ENCODE measurements at places on chromosomes 1 and 21.

- no peak for DNase-seq
These were observed 34.3 kb downstream of the SMG7 start for GRCh38 chr1:183506561-183506960.

- no peak for DNase-seq
These were observed 5.8 kb downstream of the MYCL start for GRCh38 chr1:39895731-39896480.

DNA sequence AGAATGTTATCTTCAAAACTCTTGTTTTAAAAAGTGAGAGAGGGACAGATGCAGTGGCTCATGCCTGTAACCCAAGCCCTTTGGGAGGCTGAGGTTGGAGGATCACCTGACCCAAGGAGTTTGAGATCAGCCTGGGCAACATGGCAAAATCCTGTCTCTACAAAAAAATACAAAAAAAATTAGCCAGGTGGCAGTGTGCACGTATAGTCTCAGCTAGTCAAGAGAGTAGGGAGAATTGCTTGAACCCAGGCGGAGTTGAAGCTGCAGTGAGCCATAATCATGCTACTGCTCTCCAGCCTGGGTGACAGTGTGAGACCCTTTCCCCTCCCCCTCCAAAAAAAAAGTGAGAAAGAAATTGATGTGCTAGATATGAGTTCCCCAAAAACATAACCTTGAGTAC lies 131.0 kb downstream of the KCNT2 start:
- no peak for DNase-seq

DNA sequence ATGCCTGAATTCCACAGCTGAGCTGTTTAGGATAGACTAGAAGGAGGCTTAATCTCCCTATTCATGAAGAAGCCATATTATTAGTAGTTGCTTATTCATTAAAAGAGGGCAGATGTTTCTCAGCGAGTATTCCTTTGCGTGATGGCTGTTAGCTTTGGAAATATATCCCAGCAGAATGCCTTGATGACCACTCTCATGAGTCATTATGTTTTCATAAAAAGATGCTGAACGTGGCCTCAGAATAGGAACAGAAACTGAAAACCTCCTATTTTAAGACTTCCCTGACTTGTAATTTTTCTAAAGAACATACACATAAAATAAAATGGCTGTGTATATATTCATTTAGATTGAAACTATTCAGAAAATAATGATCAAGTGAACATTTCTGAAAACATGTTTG lies 9.6 kb upstream of the PLA2G4A start:
- peak; percentile 86 for DNase-seq

DNA sequence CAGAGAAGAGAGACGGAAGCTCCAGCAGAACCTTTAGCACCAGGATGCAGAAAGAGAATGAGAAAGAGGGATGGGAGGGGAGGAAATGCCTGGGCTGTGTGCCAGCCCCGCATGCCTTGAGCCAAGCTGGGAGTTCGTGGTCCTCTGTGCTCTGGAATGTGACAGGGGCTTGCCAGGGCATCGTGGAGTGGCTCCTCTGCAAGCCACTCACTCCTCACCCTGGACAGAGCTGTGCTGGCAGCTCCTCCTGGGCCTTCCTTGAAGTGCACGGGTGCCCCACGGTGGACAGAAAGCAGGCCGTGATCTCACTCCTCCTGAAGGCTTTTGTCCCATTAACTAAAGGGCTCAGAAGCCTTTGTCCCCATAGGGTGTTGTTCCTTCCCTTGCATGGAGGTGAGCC lies 34.8 kb upstream of the PRELP start:
- peak; percentile 59 for DNase-seq

DNA sequence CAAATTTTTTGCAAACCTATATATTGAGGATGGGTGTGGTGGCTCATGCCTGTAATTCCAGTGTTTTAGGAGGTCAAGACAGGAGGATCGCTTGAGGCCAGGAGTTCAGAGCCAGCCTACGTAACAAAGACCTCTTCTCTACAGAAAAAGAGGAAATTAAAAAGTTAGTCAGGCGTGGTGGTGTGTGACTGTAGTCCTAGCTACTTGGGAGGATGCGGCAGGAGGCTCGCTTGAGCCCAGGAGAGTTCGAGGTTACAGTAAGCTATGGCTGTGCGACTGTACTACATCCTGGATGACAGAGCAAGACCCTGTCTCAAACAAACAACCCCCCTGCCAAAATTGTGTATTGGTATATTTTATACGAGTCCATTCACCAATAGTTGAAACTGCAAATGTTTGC lies 589.7 kb downstream of the DPYD start:
- DNase-seq = no peak

DNA sequence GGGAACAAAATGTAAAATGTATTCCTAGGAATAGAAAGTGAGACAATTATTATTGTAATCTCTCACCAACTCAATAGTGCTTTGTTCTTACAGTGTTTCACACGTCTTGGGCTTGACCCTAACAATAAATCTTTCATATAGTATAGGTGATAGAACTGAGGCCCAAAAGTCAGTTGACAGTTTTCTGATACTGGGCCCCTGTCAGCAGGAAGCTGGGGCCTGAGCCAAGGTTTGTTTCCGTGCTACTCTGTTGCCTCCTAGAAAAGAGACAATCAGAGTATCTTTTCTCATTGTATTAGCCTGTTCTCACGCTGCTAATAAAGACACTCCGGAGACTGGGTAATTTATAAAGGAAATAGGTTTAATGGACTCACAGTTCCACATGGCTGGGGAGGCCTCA lies 5.0 kb downstream of the RRP1B start:
- DNase-seq = no peak

- DNase-seq = no peak
These were observed 45.4 kb downstream of the SLC45A1 start for GRCh38 chr1:8363186-8363766.

GRCh38 chr1:178267646-178268094 lies 173.8 kb downstream of the RASAL2 start:
- peak; percentile 33 for DNase-seq

DNA sequence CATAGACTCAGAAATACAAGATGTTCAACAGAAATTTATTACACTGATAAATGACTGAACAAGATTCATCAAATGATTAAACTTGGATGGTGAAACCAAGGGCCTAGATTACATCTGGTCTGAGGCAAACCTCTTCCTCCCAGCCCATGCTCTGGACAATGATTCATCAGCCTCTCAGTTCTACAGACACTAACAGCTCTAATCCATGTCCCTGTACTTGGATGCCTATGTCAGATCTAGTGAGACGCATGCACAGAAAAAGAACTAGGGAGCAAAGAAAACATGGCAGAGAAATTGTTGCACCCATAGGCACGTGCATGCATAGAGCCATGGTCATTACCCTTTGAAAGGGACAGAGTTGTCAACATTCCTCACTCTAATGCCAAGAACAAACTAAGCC lies 250.1 kb downstream of the KCNH1 start:
- peak; percentile 46 for DNase-seq

GRCh38 chr1:53285546-53285945 lies 42.3 kb downstream of the LRP8 start:
- no peak for DNase-seq

GRCh38 chr21:14591882-14592281 lies 45.8 kb upstream of the SAMSN1 start:
- peak; percentile 88 for DNase-seq

DNA sequence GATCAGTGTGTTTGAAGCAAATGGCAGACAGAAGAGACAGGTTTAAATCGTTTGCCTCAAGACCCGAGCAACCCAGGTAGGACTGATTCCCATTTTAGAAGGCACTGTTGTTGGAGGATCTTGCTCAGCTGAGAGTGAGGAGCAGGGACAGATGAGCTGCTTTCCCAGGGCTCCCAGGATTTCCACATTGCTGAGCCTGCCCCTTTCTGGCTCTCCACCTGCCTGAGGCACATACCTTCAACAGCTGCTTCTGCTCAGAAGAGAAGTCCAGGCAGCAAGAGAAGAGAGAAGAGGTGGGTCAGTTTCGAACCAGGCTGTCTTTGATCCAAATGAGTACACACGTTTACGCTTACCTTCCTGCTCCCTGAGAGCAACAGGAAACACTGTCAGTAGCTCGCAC lies 5.7 kb downstream of the TNNT2 start:
- DNase-seq = no peak

- DNase-seq = peak; percentile 6
These were observed 416.7 kb downstream of the LRRIQ3 start for GRCh38 chr1:73781251-73781650.

- no peak for DNase-seq
These were observed 20.8 kb downstream of the HYI start for GRCh38 chr1:43432907-43433306.

DNA sequence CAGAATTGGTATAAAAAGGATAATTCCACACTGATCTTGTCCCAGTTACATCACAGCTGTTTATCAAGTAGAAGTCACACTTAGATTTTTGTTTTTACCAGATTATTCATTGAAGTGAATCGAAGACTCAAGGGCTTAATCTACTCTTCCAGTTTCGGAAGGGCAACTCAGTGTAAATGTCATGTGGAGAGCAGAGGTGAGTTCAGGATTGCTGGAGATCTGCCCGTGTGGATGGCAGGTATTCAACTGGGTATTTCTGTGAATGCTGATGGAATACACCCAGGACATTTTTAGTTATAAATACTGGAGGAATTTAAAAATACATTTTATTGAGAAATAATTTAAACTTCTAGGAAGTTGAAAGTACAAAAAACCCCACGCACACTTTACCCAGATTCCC lies 19.4 kb downstream of the CC2D1B start:
- no peak for DNase-seq

DNA sequence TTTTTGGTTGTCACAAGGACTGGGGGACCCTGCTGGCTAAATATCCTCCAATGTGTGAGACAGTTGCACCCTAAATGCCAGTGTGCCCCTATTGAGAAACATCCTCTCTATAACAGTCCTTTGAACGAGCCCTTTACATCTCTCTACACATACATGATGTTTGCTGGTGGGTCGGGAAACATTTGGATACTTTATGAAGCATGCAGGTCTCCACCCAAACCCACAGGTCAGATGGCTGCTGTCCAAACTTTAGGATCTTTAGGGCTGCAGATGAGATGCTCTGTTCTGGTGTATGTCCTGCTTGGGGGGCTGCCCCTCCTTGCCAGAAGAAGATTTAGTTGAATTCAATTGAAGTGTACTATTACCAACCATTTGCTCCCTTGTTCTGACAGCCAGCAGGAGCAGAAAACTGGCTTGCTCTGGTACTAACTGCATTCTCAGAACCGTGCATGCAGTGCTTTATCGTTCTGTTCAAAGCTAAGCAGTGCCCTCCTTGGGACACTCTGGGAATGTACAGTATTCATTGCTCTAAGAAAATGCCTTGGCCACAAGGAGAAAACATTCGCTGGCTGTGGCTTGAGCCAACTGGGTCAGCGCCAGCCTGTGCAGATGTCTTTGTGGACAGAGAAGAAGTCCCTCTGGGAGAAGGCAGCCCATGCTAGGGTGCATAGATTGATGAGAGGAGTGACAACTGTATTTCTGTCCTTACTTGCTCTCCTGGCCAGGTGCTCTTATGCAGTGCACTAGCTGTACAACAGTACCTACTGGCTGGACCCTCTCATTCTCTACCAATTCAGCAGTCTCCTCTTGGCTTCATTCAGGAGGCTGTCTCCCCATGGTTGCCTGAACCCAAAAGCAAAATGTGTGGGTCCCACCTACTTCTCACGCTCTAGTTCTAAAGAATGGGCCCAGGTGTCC lies 61.4 kb upstream of the DIRAS3 start:
- peak; percentile 89 for DNase-seq

DNA sequence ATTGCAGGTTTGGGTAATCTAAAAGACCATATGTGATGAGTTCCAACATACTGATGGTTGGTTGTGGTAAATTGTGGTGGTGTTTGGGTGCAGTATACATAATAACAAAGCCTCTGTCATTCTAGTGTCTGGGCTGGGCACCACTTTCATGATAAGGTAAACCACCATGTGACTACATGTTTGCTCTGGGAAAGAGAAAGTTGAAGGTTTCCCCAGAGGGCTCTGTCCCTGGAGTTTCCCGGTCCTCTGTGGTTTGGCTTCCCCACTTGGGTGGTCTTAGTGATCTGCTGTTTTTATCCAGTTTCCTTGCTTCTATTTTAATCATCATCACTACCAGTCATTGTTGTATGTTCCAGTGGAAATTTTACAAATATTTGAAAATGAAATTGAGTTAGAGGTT lies 55.9 kb upstream of the TSPAN2 start:
- DNase-seq = no peak

GRCh38 chr1:24438423-24438901 lies 22.9 kb downstream of the NIPAL3 start:
- no peak for DNase-seq

DNA sequence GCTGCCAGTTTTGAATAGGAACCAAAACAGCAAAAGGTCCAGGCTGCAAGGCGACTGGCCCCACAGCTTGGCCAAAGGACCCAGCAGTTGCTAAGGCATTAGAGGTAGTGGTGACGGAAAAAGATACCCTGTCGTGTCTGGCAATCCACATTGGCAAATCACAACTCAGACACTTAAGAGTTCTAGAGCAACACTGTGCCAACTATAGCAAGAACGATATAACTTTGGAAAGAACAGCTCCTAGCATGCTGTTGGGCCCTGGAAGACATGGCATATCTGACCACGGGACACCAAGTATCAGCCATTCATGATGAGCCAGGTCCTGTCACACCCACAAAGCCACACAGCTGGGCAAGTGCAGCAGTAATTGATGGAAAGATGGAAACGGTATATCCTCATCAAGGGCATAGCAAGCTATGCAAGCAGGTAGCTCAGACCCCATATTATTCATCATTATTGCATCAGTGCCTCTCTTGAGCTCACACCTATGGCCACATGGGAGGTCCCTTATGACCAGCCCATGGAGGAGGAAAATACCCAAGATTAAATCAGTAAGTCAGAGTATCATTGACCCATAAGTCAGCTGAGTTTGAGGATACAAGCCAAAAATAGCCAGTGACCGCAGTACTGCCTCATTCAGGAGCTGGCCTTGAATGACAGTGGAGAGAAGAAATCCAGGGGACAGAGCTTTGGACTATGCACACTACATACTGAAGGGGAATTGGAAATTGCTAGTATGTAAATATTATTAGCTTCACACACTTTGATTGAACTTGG lies 221.2 kb downstream of the SETD4 start:
- DNase-seq = no peak

- DNase-seq = no peak
These were observed 9.2 kb downstream of the SERBP1 start for GRCh38 chr1:67420835-67421492.

All from iris pigment epithelial cell (primary cell).